Cerebellar nuclear complex (tissue), 1 donor: ENCODE measurements at places on chromosomes 2 and 18.

DNA sequence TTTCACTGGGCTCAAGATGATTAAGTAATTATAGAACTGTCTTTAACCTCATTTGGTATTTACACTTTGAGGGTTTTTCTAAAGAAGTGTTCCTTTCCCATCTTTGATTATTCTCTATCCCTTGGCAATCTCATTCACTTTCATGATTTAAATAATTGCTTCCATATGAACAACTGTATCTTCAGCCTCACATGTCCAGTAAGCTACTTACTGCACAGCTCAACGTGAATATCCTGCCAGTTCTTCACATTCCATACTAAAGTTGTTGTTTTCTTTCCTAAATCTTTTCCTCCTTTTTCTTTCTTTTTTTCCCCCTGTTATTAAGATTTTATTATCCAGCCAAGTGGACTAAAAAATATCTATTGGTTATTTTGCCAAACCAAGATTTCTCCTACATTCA is 37.7 kb downstream of the ZC3H15 start:
- DNase-seq, result no peak

GRCh38 chr18:44424645-44425035 is 256.0 kb upstream of the SETBP1 start:
- no peak for DNase-seq

DNA sequence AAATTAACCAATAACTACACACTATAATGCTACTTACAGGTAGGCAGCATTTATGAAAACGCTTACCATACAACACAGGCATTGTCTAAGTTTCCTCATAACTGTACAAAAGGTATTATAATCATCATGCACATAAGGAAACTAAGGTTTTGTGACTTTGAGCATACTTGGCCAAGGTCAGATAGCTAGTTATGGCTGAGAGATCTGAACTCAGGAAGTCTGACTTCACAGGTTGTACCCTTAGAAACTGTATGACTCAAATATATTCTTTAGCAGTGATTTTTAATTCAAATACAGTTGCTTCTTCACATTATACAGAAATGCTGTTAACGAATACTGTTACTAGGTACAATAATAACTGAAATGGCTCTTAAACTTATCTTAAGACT is 89.3 kb downstream of the TRIP12 start:
- no peak for DNase-seq

DNA sequence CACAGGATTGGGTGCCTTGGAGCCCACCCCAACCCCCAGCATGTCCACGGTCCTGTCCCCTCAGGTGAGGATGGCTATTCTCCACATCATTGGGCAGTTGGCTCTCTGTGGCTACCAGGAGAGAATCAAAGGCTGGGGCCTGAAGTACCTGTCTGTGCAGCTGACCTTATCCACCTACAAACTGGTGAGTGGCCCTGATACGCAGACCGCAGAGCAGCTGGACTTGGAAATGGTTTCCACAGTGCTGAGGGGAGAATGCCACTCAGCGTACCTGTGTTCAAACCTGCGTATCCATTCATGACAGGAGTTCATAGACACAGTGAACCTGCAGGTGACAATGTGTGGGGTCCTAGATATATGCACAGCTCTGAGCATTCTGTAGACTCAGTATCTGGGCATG is 21.6 kb downstream of the MROH2A start:
- no peak for DNase-seq

- no peak for DNase-seq
Observed at GRCh38 chr2:150589681-150590080, 102.2 kb upstream of the RND3 start.

DNA sequence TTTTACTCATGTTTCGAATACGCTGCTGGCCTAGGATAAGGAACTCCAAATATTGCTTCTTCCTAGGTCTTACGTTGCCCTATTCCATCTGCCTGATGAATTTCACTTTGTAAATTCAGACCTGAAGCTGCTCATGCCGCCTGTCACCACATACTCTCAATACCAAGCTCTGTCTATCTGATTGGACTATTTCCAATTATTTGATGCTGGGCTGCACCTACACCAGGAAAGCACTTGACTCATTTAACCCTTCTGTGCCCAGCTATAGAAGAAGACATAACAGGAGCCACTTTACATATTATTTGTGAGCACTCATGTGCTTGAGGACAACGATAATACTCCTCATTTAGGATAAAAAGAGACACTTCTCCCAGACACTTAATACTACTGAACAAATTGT is 1293.9 kb upstream of the LRRTM1 start:
- DNase-seq, result no peak

DNA sequence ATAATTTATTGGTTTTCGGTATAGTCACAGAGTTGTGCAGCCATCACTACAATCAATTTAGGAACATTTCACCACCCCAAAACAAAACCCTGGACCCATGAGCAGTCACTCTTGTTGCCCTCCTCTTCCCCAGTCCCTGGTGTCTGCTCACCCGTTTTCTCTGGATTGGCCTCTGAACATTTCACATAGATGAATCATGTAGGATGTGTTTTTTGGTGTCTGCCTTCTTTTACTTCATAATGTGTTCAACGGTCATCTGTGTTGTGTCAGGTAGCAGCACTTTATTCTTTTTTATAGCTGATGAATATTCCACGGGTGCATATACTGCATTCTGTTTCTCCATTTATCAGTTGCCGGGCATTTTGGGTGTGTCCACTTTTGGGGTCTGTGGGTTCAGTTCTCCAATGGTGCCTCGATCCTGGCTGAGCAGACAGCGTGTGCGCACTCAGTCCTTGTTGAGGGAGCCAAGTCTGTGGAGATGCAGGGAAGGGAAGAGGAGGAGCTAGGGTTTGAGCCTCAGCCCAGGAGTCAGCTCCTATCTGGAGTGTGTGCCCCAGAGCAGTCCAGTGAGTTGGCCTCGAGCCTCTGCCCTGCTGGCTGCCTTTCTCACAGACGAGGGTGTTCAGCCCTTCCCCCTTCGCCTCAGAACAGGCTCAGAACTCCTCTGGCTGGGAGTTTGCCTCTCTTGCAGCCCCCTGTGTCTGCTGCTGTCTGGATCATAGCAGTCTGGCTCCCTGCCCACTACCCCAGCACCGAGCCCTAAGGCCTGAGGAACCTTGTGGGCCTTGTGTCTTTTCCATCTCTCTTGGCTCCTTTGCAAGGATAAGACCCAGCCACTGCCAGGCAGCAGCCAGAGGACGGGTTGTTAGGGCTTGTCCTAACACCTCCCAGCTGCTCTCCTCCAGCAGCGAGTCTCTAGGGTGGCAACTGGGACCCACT is 18.0 kb downstream of the C2orf74 start:
- DNase-seq, result no peak

GRCh38 chr2:30729031-30729430 is 78.2 kb downstream of the CAPN13 start:
- DNase-seq, result no peak

DNA sequence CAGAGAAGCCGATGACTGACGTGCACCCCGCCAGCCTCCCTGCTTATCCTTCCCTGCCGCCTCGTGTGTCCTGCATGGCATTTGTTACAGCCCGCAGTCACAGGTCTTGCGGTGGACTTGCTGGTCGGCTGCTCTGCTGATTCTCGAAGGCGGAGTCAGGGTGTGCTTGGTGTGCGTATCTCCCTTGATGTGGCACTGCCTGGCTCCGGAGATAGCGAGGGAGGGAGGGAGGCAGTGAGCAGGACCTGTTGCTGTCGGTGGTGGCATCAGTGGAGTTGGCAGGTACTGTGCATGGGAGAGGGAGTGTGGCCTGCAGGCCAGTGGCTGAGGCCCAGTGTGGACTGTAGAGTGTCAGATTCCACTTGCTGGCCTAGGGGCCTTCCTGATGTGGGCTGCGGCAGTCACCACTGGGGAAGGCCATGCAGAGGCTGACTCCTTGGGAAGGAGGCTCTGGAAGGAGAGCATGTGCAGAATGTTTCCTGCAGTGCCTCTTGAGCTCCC is 198.9 kb downstream of the AGAP1 start:
- DNase-seq, result no peak

DNA sequence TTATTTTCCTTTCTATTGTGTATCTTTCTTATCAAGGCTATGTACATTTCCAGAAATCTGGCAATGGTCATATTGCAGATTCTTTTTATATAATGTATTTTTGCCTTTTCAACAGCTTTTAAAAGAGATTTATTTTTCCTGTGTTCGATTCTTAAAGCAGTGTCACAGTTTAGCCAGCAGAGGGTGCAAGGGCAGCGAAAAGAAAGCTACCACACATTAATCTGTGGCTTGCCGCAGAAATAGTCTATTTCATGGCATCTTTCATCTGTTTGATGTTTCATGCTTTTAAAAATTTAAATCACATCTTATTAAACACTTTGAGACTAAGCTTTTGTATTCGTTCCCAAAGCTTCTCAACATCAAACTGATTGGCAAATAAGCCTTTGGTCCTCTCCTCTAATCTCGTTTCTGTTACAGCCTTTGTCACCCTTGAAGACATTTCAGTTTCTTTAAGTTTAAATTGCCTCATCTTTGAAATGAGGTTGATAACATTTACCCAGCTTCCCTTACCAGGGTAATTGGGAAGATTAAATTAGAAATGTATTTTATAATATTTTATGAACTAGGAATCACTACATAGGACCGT is 73.3 kb downstream of the PIK3C3 start:
- no peak for DNase-seq

DNA sequence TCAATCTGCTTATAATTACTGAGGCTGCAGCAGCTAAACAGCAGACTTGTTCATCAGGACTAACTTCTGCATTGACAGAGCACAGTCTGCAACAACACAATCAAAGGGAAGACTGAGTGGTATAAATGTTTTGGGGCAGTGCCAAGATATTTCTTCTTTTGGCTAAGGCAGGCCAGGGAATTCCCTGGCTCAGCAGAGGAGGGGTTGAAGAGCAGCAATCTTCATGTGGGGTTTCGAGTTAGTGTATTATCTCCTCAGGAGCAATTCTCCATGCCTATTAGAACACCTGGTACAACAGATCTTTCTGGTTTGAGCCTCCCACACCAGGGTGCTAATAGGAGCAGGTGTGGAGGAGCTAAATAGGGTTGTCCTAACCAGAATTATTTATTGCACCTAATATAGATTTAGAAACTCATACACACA is 103.0 kb upstream of the STK17B start:
- DNase-seq, result no peak

DNA sequence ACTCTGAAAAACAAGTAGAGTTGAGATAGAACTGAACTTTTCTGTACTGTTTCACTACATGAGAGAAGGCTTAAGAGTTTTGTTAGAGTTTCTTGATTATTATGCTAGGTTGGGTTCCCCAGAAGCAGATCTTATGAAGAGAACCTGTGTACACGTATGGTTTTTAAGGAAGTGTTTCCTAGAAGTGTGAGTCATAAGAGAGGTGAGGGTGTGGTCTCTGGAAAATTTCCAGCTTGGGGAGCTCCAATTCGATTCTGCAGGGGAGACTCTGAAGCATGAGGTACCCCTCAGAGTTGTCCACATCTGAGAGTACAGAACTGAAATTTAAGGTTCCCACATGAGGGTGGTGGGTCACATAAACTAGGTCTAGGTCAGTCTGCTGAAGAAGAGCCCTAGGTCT is 83.3 kb upstream of the MAP2 start:
- DNase-seq, result no peak

DNA sequence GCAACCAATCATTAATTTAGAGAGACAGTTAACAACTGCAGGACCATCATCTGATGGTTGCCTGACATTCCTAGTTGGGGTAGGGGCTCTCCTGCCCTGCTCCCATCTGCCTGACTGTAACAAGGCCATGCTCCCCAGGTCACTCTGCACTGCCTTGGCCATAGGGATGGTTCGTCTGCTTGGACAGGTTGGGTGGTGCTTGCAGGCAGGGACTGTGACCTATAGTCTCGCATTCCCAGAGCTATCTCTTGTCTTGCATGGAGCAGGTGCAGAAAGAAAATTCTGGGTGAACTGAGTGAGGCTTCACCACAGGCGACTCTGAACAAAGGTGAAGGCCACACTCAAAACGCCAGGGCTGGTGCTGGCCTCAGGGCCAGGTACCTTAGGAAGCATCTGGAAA is 64.7 kb downstream of the EMILIN2 start:
- no peak for DNase-seq

- DNase-seq, result no peak
Observed at GRCh38 chr2:3631851-3632659, 25.9 kb upstream of the ALLC start.
